Effector memory CD8-positive, alpha-beta T cell (primary cell): ENCODE measurements at places on chromosomes 16 and 17.

- no peak for DNase-seq
Observed at GRCh38 chr16:84905965-84906460, 86.2 kb downstream of the CRISPLD2 start.

DNA sequence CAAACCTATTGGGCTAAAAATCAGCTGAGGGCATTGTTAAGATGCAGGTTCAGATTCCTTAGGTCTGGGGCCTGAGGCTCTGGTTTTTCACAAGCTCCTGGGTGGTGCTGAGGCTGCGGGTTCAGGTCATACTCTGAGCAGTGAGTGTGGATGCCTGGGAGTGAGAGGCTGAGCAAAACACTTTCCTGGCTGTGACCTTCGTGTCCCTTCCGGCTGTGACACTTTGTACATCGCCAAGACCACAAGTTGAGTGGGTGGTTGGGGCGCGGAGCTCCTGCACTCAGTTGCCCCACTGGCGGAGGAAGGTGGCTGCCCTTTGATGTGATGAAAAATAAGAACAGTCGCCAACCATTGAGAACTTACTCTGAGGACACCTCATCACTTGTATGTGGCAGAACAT is 24.8 kb downstream of the CCR7 start:
- DNase-seq = peak; percentile 51

DNA sequence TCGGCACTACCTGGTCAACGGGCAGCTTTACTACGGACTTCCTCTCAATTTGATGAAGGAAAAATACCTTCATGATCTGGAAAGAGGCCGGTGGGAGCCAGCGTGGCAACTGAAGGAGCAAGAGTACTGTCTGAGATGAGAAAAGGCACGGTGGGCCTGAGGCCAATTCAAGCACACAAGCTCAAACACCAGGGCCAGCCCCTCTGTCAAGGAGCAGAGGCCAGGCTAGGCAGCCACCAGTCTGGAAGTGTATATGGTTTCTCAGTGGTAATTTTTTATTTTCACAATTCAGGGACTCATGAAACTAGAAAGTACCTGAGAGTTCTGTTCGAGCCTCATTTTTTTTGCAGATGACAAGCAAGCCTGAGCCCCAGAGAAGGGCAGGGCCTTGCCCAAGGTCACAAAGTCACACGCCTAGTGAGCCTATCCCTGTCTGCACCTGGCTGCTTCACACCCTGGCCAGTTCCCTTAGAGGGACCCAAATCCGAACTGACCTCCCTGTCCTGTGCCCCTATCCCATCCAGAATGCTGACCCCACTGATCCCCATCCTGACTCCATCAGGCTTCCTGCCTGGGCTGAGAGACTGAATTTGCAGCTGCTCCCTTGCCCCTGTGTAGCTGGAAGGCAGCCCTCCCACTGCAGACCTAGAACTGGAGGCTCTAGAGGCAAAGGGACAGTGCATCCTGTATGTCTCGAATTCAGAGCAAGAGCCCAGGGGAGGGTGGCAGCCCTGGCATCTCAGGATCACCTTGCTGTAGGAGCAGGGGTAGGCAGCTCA is 4.8 kb upstream of the TBX2 start:
- no peak for DNase-seq

- no peak for DNase-seq
Observed at GRCh38 chr16:1980030-1980769, 1.1 kb downstream of the NOXO1 start.

- DNase-seq = no peak
Observed at GRCh38 chr16:50815382-50815781, 73.5 kb downstream of the CYLD start.

GRCh38 chr16:87543436-87544191 is 50.8 kb upstream of the ZCCHC14 start:
- DNase-seq = no peak

DNA sequence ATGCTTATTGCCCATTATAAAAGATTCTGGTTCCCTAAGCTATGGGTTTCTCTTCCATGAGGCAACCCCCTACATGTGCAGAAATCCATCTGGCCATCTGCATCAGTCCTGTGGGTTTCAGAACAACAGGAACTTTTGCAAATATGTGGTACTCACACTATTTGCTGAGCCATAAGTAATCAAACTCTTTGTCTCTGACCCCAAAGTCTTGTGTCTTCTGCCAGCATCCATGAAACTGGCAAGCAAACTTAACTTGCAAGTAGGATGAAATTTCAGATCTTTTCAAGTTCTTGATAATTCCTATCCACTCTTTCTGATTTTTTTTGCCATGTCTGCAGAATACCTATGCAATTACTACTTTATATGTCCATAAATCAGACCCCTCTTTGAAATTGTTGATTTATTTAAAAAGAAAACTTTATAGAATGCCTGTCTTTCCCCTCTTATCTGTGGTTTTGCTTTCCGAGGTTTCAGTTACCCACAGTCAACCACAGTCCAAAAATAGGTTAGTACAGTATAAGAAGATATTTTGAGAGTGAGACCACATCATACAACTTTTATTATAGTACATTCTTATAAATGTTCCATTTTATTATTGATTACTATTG is 158.4 kb upstream of the IRX3 start:
- DNase-seq = no peak

GRCh38 chr17:46001390-46002310 is 2.6 kb downstream of the STH start:
- no peak for DNase-seq

DNA sequence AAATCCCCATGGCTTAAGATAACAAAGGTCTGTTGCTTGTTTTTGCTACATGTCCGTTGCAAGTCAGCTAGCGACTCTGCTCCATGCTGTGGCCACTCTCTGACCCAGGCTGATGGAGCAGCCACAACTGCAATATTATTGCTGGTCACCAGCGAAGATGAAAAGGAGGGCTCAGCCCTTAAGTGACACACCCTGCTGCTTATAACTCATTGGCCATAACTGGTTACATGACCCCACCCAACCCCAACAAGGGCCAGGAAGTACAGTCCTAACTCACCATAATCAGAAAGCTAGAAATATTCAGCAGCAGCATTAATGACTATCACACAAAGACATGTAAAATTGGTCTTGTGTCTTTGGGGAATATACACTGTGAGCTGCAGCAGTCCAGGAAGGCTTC is 224.3 kb downstream of the SOX9 start:
- no peak for DNase-seq

- DNase-seq = no peak
Observed at GRCh38 chr17:33125552-33125950, 133.9 kb downstream of the SPACA3 start.

DNA sequence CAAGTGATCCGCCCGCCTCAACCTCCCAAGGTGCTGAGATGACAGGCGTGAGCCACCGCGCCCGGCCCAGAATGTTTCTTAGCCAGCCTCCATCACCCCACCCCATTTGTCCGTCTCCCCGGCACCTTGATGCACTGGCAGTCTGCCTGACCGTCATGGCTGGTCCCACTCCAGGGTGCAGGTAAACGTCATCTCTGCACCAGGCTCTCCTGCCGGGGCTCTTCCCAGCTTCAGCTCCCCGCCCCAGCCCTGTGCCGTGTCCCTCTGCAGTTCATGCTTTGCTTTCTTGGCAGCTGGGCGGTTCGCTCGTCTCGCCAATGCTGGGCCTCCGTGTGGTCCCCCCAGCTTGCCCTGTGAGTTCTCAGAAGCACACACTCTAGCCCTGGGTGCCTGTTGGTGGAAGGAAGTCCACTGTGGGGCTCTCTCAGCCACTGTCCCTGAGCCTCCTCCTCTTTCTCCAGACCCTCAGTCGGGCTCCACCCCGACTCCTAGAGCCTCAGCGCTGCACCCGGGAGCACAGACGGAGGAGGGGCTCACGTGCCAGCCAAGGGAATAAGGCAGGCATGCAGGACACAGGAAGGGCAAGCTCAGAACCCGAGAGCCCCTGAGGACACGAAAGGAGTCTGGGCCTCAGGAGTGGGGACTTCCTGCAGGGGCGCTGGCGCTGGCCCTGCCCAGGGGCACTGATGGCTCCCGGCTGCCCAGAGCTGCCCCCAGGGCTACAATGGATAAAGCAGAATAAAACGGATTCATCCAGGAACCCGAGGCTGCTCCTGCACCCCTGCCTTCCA is 12.0 kb downstream of the HS3ST6 start:
- no peak for DNase-seq

- DNase-seq = no peak
Observed at GRCh38 chr17:30534298-30534697, 57.1 kb downstream of the GOSR1 start.

DNA sequence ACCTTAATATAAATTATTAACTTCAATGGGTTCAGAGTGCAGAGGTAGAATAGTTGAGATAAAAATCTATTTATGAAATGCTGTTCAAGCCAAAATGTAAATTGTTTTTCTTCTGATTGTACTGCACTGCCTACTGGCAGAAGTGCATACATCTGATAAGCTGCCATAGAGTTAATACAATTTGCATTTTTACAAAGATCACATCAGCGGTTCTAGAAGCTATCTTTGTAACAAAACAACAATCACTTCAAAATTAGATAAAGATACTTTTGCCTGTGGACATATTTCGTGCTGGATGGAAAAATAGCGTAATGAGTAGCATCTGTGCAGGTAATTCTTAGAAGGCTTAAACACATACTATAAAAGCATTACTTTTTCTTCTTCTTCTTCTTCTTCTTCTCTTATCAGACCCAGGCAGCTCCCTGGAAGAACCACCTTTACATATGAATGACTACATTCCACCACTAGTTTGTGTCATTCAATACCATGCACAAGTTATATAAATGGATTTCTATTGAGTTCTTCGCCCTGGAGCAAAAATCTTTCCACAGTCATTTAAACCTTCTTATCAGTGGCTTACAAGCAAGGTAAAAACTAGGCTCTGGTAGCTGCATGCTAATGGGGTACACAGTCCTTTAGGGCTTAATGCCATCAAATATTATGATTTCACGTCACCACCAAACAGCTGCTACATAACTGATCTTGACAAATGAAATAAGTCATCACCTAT is 47.0 kb downstream of the SYNRG start:
- DNase-seq = no peak

- no peak for DNase-seq
Observed at GRCh38 chr16:8768692-8769091, 28.7 kb downstream of the TMEM186 start.

DNA sequence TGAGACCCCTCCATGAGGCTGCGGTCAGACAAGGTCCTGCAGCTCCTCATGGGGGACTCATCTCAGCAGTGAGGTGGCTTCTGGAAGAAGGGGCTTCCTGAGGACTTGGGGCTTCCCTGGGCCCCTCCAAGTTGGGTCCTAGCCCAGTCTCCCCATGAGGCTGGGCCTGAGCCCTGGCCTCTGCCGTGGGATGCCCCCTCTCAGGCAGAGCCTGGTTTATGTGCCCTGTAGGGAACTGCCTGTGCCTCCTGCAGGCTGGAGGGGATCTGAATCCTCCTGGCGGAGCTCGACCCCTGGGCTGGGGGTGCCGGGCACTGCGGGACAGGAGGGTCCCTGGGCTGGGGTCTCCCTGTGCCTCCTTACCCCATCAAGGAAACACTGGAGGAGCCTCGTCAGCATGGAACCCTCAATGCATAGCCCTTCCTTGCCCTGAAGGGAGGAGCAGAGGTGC is 45.8 kb downstream of the TNFRSF13B start:
- no peak for DNase-seq

DNA sequence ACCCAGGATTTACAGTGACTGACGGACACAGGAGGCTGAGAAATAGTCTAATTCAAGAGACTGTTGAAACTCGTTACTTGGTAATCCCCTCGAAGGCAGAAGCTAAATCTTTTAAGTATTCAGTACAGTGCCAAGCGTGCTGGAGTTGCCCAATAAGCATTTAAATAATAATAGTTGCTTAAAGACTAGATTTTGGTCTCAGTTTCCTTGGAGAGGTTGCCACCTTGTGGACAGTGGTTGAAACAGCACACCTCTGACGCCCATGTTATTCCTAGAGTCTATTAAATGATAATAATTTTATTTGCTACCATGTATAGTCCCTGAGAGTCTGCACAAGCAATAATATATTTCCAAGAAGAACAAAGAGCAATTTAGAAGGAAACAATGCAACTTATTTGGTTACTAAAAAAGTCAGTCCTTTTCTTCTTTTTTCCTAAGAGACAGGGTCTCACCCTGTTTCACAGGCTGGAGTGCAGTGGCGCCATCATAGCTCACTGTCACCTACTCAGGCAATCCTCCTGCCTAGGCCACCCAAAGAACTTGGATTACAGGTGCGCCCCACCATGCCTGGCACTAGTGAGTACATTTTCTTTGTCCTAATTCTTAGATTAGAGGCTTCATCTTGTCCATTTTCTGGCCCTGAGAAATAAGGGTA is 138.0 kb upstream of the NUDT7 start:
- peak; percentile 9 for DNase-seq

- DNase-seq = no peak
Observed at GRCh38 chr16:75837264-75837663, 111.0 kb upstream of the CPHXL start.

GRCh38 chr16:23795378-23795777 is 40.4 kb upstream of the PRKCB start:
- no peak for DNase-seq

DNA sequence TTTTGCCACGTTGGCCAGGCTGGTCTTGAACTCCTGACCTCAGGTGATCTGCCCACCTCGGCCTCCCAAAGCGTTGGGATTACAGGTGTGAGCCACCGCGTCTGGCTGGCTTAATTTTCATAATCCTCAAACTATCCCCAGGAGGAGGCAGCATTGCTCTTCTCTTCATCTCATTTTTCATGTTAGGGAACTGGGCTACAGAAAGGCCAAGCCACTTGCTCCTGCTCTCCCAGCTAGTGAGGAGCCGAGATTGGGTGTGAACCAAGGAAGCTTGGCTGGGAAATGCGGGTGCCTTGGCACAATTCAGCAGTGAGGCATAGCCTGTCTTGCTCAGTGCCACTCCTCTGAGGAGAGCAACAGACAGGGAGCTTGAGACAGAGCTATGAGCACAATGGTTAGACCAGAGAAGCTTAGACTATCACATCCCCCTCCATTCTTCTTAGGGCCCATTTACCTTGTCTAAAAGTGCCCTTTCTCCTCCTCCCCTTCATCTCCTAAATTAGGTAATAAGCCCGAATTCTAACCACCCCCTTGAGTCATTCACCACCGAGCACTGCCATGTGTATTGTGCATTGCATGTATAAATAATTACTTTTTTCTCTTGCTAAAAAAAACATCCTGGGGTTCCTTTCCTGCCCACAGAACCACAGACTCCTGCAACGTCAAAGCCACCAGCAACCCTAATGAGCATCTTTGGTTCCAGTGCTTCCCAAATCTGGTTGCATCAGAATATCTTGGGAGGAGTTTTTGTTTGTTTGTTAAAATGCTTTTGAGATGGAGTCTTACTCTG is 20.0 kb upstream of the KIF19 start:
- no peak for DNase-seq

GRCh38 chr16:7185689-7186088 is 147.0 kb upstream of the RBFOX1 start:
- DNase-seq = no peak
